ENCODE measurements at places on chromosomes 2 and 18.
A peak's percentile ranks its signal among the peaks of the same experiment; 100 is the strongest.

DNA sequence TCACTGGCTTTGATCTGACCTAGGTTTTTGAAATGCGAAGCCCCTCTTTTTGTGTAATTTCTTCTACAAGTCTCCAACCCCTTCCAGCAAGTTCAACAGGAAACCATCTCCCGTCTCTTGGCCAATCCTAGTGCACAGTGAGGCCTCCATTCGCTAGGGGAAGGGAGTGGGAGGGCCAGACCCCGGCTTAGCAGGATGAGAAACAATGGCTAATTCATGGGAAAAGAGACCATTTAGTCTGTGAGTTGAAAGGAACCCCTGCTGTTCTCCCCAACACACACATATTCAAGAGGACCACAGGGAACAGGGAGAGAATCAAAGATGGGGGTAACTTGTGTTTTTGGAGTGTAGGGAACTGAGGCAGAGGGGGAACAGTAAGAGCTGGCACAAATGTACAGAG is 83.0 kb downstream of the RTN4 start:
- no peak for DNase-seq

- DNase-seq, result no peak
Observed at GRCh38 chr2:104788742-104789455, 65.0 kb upstream of the POU3F3 start.

DNA sequence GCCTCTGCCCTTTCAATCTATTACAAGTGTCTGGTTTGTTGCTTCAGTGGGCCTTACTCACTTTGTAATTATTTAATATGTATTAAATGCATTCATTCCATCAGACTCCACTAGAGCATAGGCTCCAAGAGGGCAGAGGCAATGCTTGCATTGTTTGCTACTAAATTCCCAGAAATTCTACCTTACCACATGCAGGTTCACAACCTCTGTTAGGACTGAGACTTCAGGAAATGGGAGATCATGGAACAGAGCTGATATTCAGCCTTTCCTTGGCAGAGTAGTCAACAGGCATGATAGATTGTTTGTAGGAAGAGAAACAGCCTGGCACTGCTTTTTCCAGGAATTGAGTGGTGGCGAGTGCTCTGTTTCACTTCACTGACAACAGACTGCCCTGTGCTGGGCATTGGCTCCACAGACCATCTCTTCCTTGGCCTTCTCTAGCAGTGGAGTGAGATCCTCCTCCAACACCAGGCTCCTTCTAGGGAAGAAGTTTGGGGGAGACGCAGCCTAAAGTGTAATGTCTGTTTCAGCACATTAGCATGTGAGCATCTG is 6.2 kb upstream of the MATN3 start:
- no peak for DNase-seq

- DNase-seq, result peak; percentile 11
Observed at GRCh38 chr18:66872277-66872676, 268.4 kb upstream of the CDH19 start.

DNA sequence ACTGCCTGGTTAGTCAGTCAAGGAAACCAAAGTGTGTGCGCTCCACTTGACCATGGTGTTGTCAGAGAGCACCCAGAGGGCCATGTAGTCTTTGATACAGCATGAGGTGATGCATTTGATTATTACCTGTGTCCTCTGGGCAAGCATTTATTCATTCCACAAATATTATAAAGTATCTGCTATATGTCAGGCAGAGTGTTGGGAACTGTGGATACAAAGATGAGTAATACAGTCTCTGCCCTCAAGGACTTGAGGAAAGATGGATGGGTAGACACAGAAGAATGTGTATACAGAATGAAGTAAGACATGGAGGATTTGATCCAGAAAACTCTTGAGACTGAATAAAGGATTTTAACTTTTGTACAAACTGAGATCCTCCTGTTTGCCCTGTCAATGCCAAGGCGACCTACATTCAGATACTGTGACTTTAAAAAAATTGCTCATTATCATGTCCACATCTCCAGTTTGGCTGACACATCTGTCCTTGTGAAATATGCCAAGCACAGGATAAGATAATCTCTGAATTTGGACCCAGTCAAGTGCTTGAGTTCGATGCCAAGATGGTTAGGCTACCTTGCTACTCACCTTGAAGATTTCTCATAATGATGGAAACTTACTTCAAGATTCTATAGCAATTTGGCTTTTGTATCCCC is 50.8 kb downstream of the ACYP2 start:
- DNase-seq, result no peak

DNA sequence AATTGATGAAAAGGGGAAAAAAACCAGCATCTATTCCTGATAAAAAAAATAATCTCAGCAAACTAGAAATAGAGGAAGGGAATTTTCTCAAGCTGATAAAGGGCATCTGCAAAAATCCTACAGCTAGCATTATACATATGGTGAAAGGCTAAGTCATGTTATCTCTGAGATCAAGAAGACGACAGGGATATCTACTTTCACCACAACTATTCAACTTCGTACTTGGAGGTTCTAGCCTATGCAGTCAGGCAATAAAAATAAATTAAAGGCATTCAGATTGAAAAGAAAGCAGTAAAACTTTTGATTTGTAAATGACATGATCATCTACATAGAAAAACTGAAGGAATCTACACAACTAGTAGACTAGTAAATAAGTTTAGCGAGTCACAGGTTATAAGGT is 58.2 kb downstream of the CAB39 start:
- DNase-seq, result no peak

GRCh38 chr2:80256782-80257167 is 47.8 kb downstream of the LRRTM1 start:
- DNase-seq, result no peak

Data from hematopoietic multipotent progenitor cell treated with erythropoietin and hydrocortisone succinate and interleukin-3 and kit ligand, for 8 days (in vitro differentiated cells).